MV-4-11 (cell line): ENCODE measurements at places on chromosomes 12 and 14.

- no peak for DNase-seq
These were observed 81.6 kb downstream of the IPO8 start for GRCh38 chr12:30614031-30614430.

DNA sequence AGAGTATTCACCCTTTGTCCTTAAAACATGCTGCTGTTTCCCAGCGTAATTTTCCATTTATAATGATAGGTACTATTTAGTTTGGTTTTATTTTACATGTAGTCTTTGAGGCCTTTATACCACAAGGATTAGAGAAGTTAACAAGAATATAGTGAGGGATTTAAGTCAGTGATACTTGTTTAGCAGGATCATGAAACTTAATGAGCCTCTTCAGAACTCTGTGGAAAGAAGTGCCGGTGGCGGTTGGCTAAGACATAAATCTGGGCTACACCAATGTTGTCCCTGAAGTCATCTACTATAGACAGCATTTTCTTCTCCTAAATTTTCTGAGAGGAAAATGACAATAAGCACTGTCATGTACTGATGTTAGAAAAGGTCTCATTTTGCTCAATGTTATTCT, 1226.0 kb upstream of the SEL1L start:
- no peak for DNase-seq

GRCh38 chr14:103519043-103519836, 3.4 kb downstream of the CKB start:
- DNase-seq = no peak

DNA sequence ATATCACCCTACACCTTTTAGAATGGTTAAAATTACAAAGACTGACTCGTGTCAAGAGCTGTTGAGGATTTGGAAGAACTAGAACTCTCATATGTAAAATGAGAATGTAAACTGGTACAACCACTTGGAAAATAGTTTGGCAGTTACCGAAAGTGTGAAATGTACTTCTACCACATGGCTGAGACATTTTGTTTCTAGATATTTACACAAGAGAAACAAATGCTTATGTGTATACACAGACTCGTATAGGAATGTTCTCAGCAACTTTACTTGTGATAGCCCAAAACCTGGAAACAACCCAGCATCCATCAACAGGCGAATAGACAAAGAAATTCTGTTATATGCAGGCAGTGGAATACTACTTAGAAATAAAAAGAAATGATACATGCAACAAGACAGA, 103.0 kb downstream of the BRMS1L start:
- no peak for DNase-seq

- DNase-seq = no peak
These were observed 200.9 kb upstream of the CAND1 start for GRCh38 chr12:67068204-67068731.

DNA sequence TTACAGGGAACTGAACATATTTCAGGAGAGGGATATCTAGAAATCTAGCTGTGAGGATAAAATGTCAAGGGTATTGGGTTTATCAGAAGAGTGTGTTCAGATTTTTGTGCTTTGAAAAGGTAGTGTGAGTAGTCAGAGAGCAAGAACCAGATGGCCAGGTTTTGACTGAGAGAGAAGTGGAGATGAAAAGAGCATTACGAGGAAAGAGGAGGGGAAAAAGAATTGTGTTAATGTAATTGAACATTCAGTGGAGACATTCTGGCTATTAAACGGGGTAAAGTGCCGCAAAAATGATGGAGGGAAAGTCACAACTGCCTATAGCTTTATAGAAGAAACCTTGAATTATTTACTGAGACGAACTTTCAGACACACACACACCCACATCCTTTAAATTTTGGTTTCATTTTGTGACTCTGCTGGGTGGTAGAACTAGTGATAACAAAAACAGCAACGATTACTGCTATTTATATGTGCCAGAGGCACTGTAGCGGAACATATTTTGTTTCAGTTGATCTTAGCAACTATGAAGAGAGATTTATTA, 213.6 kb downstream of the ERC1 start:
- DNase-seq = no peak

DNA sequence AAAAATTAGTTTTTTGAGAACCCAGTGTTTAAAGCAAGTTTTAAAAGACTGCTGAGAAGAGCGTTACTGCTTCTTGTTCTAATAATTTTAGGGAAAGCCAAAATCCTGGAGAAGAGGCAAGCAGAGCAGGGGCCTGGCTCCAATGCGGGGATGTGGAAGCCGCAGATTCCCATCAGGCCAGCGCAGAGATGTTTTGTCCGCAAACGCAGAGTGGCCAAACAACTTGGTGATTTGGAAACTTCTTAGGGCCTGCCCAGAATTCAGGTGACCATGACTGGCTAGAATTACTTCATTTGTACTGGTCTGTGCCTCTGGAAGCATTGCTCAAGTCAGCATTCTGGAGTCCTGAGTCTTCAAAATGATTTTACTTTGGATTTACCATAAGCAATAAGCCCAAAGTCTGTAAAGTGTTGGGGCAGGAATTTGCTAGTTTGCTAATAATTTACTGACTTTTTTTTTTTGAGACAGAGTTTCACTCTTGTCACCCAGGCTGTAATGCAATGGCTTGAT, 208.4 kb downstream of the PPM1H start:
- no peak for DNase-seq

DNA sequence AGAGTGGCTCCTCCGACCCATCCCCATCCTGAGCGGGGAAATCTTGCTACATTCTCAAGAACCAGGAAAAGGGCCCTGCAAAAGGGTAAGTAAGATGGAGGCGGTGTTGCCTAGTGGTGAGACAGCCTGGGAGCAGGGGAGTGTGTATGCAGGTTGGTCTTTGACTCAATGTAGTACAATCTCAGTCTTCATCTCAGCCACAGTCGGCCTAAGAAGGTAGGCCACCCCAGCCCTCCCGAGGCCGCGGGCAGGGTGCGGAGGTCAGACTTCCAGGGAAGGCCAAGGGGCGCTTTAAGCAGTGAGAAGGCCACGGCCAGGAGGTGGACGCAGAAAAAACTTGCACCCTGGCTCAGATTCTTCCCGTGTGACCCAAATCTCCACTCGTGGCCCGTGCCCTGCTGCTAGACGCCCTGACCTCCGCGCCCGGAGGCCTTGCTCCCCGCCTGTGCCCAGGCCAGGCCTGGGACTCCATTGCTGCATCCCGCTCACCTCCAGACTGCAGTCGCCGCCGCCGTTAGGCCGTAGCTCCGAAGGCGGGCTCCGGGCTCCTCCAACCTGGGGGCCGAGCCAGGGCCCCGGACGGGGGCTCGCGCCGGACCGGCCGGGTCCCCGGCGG, 435 bp downstream of the FOXM1 start:
- DNase-seq = no peak

GRCh38 chr12:39884616-39885125, 221.2 kb downstream of the SLC2A13 start:
- DNase-seq = no peak

GRCh38 chr14:88384718-88385117, 739 bp upstream of the SPATA7 start:
- DNase-seq = peak; percentile 28

- DNase-seq = no peak
These were observed 19.4 kb downstream of the HHIPL1 start for GRCh38 chr14:99664058-99664936.

DNA sequence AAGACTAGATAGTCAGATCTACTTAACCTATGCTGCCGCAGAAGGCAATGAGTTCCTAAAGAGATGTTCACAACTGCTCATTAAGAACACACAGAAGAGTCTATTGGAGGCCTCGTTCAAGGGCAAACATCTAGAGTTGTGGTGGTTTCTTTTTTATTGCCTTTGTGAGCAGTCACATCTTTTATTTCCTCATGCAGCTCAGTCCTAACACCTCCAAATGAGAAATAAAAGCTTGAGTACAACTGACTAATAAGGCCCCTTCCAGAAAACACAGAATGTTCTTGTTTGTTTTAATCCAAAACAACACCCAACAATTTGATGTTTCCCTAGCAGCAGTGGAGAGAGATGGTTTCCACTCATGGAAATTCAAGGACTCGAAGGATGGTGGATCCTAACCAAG, 123.5 kb upstream of the NOS1 start:
- no peak for DNase-seq

DNA sequence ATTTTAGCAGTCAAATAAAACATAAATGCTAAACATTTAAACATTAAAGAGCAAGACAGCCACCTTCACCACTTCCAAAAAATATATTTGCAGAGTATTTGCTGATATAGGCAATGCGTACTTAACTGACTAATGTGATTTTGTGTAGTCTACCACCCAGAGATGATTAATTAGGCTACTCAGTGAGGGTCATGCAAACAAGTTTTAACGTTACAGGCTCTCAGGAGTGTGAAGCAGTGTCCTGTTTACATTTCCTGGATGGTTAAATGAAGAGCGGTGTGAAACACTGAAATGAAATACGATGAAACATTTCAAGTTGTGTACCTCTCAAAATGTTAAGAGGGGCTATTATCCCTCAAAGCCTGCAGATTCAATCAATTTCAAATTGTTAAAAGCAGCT, 165.8 kb upstream of the LRIG3 start:
- DNase-seq = no peak

GRCh38 chr12:92978607-92979006, 49.5 kb upstream of the EEA1 start:
- DNase-seq = no peak

DNA sequence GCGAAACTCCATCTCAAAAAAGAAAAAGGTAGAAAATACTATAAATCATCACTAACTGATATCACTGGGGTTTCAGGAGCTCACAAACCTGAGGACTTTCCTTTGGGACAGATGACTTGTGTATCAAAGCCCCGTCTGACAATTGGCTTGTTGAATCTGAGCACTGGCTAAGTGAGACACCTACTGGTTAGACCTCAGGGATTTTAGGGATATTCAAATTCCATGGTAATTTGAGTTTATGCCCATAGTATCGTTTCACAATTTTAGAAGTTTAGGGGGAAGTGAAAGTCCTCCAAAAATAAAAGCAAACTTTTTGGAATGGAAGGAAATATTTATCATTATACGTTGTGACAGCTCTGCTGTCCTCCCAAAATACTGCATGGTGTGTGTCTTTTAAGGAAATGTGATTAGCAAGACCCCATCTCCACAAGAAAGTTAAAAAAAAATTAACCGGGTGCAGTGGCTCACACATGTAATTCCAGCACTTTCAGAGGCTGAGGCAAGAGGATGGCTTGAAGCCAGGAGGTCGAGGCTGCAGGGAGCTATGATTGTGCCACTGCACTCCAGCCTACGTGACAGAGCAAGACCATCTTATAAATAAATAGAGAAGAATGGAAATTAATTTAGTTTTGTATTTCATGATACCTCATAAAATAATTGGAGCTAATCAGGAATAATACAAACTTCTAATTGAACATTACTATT, 49.2 kb downstream of the FBXL14 start:
- peak; percentile 94 for DNase-seq

GRCh38 chr14:92603309-92604242, 90.0 kb downstream of the RIN3 start:
- no peak for DNase-seq

DNA sequence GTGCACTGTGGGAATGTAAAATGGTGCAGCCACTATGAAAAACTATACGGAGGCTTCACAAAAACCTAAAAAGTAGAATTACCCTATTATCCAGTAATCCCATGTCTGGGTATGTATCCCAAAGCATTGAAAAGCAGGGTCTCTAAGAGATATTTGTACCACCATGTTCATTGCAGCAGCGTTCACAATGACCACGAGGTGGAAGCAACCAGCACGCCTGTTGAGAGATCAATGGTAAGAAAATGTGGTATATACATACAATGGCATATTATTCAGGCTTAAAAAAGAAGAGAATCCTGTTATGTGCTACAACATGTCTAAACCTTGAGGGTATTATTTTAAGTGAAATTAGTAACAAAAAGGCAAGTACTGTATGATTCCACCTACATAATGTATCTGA, 910 bp upstream of the NOPCHAP1 start:
- DNase-seq = no peak

DNA sequence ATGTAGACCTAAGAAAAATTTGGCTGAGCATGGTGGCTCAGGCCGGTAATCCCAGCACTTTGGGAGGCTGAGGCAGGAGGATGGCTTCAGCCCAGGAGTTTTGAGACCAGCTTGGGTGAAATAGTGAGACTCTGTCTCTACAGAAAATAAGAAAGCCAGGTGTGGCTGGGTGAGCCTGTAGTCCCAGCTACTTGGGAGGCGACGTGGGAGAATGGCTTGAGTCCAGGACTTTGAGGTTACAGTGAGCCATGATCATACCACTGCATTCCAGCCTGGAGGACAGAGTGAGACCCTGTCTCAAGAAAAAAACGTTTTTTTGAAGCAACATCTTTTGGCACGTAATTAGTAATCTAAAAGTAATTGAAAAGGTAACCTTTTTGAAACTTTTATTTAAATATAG, 70.9 kb downstream of the FERMT2 start:
- DNase-seq = no peak

- DNase-seq = no peak
These were observed 1204.8 kb downstream of the GALC start for GRCh38 chr14:86788224-86788623.

- DNase-seq = no peak
These were observed 3.3 kb downstream of the FLRT2 start for GRCh38 chr14:85533023-85533860.

DNA sequence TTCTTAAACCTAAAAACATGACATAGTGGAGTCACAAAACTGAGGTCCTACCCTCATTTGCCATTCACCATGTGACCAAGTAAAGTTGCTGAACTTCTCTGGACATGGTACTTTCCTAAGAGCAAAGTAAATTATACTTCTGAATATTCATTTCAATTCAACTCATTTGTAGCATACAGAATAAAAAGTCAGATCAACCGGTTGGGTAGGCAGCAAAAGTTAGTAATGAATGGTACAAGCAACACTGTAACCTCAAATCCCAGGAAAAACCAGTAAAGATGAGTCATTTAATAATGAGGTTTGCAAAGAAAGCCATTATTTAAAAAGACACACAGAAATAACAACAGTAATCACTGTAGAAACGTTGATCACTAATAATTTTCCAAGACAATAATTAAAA, 8.7 kb downstream of the POLE2 start:
- DNase-seq = peak; percentile 9

DNA sequence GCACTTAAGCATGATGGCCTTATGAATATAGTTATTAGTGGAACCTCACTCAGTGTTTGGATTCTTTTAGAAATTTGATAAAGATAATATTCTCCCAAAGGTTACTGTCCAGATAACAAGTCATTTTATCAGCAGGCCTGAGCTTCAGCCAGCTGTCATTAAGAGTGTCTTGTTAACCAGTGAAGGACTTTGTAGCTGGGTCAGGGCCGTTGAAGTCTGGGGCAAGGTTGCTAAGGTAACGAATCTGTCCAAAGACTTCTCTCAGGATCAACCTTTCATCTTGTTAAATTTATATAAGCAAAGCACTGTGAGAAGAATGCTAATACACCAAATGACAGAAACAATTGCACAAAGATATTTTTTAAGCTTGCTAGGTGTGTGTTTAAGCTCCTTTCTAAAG, 271.3 kb upstream of the TMPO start:
- no peak for DNase-seq

- no peak for DNase-seq
These were observed 77.3 kb downstream of the BCL11B start for GRCh38 chr14:99194736-99195135.
